ENCODE measurements at places on chromosomes 11 and 22.
A peak's percentile ranks its signal among the peaks of the same experiment; 100 is the strongest.

GRCh38 chr22:40153192-40153591, 24.5 kb upstream of the TNRC6B start:
- peak; percentile 21 for DNase-seq

- DNase-seq = no peak
These were observed 363.1 kb downstream of the MN1 start for GRCh38 chr22:27438271-27438980.

DNA sequence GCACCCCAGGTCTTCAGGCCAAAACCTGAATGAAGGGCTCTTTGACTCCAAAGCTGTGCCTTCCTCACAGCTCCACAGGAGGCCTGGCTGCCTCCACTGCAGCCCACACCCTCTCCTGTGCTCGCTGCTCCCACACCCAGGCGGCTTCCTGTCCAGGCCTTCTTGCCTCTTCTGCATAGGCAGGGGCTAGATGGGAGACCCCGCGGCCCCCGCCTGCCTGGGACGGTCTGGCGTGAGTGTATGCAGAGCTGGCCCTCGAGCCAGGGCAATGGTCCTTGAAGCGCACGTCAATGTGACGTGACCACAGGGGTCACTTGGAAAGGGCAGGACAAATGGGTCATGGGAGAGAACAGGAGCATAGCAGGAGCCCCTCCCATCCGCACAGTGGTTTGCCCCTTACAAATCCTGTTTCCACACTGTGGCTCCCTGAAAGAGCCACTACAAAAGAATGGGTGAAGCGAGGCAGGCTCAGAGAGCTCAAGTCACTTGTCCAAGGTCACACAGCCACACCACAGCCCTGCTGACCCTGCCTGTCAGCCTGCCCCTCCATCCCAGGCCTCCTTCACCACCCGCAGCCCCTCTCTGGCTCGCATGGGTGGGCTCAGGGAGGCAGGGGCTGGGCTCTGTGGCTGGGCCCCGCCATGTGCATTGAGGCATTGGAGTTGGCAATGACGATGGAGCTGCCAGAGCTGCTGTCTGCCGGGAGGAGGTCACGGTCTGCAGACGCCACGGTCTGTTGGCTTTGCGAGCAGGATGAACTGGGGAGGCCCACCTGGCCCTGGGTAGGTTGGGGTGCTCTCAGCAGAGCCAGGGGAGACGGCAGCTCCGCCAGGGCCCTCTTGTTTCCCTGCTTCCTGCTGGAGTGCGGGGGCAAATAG, 71.2 kb upstream of the WNT11 start:
- peak; percentile 63 for DNase-seq

- no peak for DNase-seq
These were observed 180.2 kb downstream of the PGR start for GRCh38 chr11:100949443-100949842.

DNA sequence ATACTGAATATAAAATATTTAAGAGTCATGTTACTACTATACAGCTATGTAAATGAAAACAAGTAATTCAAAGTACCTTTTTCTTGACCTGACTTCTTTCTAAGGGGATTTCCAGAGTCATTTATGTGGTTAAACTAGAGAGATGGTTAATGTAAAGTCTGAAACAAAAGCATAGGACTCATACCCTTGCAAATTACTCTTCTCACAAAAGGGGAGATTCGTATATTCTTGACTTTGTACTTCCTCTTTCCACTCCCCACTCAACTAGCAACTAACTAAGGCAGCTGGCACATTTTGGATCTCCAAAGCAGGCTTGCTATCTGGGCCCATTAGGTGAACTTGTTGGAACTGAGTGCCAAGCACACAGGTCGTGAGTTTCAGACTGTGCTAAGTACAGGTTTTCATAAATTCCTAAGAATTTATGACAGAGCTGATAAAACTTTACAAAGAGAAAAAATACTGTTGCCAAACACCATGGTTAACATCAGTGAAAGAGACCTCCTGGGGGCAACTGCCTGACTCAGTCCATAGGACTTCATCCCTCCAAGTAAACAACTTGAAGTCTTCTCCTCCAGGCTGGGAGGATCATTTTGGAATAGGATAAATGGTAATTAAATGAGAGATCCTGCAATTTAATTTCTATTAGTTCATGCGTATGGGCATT, 77.0 kb upstream of the DDI1 start:
- no peak for DNase-seq

- no peak for DNase-seq
These were observed 70.7 kb downstream of the EMSY start for GRCh38 chr11:76515494-76515893.

- DNase-seq = no peak
These were observed 20.0 kb downstream of the ADAMTS8 start for GRCh38 chr11:130408401-130408890.

DNA sequence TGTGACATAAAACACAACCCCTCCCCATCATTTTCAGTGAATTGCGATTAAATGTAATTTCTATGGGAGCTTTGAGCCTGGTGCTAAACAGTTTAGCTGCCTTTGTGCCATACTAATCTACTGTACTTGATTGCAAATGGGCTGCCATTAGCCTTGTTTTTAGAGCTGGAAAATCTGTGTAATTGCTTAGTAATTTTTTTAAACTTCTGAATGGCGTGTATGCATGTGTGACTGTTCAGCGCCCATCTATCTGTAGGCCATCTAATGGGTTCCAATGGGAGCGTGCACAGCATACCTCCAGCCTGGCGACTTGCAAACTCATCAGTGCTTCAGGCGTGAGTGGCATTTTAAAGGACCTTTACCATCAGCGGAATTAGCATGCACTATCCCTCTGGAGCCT, 142.7 kb upstream of the KIRREL3 start:
- no peak for DNase-seq

DNA sequence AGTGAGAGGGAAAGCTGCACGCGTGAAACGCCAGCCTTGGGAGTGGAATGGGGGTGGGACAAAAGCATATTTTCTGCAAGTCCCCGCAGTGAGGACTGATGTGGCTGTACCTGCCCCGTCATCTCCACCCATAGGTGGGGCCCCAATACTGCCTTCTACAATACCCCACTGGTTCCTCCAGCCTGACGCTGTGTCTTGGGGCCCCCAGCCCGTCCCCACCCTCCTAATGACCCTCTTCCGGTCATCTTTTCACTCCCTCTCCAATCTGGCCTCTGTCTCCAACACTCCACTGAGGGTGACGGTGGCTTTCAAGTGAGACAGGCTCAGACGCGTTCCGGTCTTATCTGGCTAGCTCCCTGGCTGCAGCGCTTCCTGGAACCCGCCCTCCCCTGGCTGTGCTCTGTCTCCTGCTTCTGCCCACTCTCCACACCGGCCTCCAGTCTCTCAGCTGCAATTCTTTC, 104.2 kb downstream of the MICAL3 start:
- DNase-seq = peak; percentile 83

DNA sequence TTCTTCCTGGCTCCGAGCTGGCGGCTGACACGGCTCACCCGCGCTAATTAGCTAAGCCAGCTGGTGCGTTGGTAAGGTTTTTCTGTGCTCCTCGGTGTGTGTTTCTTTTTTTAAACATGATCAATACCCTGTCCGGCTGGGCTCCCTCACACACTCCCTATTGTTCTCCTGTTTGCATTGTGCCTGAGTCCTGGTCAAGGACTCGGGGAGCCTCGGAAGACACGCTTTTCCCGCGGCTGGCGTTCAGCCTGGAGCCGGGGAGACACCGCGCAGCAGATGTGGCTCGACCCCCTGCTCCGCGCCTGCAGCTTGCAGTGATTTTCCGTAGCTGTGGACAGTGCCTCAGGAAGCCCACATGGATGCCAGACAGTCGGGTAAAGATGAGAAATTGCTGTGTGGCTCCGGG, 454.9 kb upstream of the CADM1 start:
- no peak for DNase-seq

GRCh38 chr11:69887841-69888427, 68.7 kb upstream of the FGF3 start:
- no peak for DNase-seq

DNA sequence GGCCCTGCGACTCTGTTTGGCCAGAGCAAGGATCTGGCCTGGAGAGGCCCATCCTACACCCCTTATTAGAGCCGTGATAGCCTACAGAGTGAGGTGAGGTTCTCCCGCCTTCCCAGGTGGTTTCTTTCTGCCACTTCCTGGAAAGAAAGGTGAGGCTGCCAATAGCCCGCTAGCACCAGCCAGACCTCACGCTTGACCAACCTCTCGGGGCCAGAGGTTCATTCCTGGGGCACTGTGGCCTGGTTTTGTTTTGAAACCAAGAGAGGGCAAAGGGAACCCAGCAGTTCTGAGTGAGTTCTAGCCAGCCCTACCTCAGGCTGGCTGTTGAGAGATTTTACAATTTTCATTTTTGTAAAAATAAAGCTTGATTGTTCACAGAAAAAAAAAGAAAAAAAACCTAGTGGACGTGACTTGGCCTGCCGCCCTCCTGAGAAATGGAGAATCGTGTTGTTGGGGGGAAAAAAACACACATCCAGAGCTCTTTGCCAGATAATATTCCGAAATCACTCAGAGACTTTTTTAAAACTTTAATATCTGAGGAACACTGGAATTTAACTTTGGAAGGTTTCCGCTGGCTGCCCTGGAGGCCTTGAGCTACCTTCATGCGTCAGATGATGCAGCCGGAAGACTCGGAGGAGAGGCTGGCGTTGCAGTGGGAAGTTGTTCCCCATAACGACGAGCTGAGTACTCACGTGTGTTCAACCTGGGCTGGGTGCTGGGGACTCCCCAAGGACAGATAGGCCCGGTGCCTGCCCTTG, 84.5 kb downstream of the BCR start:
- DNase-seq = peak; percentile 67

DNA sequence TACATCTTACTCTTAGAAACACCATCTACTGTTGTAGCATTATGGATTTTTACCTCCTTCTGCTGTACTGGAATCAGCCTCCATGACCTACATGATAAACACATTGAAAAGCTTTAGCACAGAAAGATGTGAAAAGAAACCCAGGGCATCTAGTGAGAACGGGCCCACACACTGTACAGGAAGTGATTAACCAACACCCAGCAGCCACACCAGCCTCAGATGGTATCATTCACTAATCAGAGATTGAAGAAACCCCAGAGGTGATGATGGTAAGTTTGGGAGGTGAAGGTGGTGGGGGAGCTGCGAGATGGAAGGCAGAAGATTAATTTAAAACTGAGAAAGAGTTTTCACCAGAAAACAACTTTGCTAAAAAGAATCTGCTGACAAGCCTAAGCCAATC, 46.1 kb downstream of the RASSF10 start:
- no peak for DNase-seq

GRCh38 chr11:84012171-84012826, 726.1 kb upstream of the CCDC90B start:
- no peak for DNase-seq

- DNase-seq = no peak
These were observed 72.8 kb downstream of the RPUSD4 start for GRCh38 chr11:126138636-126139035.

GRCh38 chr11:134176284-134176683, 47.5 kb downstream of the NCAPD3 start:
- no peak for DNase-seq

DNA sequence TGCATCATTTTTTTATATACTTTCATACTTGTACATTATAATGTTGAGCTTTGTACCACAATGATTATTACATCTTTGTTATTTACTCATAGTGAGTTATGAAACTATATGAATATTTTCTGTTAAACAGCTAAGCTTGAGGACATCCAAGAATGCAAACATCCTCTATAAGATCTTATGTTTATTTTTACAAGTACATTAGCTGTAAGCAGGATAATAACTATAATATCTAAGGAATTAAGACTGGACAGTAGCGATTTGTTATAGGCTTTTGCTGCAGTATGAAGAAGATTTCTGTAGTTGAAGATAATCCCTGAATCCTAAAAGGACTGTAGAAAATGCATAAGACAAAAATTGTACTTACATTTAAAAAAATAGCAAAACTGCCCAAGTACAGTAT, 176.0 kb downstream of the METTL15 start:
- DNase-seq = no peak

DNA sequence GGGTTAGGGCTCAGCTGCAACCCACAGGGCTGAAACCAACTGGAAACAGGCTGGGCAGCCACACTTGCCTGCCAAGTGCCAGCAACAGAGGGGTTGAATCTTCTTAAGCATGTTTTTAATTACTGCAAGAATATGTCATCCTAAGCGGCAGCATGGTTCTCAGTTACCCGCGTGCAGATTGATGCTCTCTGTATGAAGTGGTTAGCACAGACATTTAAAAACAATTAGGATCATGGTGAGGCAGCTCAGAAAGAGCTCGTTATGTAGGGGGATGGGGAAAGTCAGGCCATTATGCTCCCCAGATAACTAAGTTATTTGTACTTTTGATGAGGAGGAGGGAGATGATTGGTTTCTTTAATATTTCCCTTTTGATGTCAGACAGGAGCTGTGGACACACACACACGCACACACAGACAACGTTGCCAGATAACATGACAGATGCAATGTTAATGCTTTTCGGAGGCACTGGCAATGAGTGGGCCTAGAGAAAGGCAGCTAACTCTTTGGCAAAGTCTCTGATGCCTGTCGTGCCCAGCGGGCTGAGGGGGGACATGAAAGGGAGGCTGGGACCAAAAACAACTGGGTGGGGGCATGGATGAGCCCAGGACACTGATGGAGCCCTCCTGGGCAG, 389.7 kb downstream of the NXPE2 start:
- DNase-seq = no peak

DNA sequence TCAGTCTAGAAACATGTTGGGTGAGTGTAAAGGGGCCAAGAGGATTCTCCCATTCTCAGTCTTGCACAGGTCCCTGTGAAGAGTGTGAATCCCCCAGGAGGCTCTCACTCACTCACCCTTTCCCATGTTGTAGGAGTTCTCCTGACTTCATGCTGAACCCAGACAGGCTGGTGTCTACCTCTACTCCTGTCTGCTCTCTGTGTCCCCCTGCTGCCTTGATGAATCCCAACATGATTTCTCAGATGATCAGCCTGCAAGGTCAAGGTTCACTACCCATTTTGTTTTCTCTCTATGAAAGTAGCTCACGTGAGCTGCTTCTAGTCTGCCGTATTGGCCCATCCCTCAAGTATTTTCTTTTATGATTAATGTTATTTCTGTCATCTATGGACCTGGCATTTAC, 500.6 kb downstream of the ETS1 start:
- DNase-seq = no peak

GRCh38 chr11:32472226-32472625, 36.9 kb upstream of the WT1 start:
- DNase-seq = no peak

GRCh38 chr11:117796456-117796871, 552 bp downstream of the DSCAML1 start:
- no peak for DNase-seq

- no peak for DNase-seq
These were observed 90.3 kb downstream of the SNX19 start for GRCh38 chr11:130825983-130826382.

- DNase-seq = no peak
These were observed 9.3 kb upstream of the GLB1L3 start for GRCh38 chr11:134266841-134267251.

DNA sequence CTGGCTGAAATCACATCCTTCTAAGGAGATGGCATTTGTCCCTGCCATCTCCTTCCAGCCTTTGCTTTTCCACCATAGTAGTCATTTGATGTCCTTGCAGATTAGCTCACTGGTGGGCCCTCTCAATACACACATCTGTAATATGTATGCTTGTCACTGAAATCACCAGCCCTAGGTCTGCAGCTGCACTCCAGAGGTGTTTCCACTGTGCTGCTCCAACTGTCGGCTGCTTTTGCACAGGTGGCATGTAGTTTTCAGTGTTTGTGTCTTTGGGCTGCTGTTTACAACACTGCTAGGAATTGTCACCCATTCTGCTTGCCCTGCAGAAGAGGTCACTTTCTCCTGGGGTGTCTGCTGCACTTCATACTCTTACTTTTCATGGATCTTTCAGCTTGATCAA, 69.0 kb upstream of the GRAMD1B start:
- no peak for DNase-seq

GRCh38 chr11:62962391-62962790, 22.4 kb downstream of the SLC22A6 start:
- no peak for DNase-seq
